Daoy (cell line): ENCODE measurements at places on chromosomes 1 and 21. TPM values are rescaled to one million over a fixed set of nuclear protein-coding genes. Genes with fewer than 3 reads are reported as not detected.

GRCh38 chr1:203513585-203514031 lies 19.7 kb downstream of the OPTC start:
- no peak for DNase-seq

DNA sequence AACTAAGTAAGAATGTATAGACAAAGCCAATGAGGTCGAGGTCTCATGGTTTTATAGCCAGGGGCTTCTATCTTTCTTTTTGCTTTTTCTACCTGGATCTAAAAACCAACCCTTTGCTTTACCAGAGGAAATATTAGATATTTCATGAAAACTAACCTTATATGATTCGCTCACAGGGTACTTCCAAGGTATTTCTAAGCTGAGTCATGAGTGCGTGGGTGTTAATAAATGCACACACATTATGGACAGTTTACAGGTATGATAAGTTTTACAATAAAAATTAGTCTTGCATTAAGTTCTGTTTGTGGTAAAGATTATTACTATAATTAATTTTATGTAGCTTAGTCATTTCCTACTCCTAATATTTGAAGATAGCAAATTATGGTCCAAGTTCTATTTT lies 217.2 kb downstream of the CHRM3 start:
- DNase-seq: no peak

DNA sequence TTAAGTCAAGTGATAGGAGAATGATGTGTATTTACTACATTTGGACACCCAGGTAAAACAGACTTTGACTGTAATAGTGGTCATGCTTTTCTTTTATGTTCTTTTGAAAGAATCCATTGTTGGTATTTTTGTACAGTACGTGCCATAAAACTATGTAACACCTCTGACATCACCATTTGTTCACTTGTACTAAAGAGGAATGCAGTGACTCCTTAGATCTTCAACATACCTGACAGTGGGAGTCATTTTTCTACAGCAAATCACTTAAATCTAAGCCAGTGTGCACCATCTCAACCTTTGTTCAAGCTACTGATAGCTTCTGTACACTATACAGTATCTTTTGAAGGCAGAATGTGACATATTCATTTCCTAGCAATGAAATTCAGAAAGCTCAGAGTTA lies 6.3 kb upstream of the PLD5 start:
- peak; percentile 3 for DNase-seq

ADAMTS1 gene
- total RNA-seq: 33.1 and 35.2 TPM in 2 replicates

IGFN1 gene
- total RNA-seq: 0.51 and 0.54 TPM in 2 replicates

TTC3 gene
- total RNA-seq: 64.1 and 73.2 TPM in 2 replicates
